ENCODE measurements at places on chromosomes 6 and 20. TPM values are rescaled to one million over a fixed set of nuclear protein-coding genes. Genes with fewer than 3 reads are reported as not detected.

SYCP2 gene
- total RNA-seq, result 4.1 TPM

STX11 gene
- total RNA-seq, result under 0.01 TPM

ZBTB12 gene
- total RNA-seq, result 25.7 TPM

DNA sequence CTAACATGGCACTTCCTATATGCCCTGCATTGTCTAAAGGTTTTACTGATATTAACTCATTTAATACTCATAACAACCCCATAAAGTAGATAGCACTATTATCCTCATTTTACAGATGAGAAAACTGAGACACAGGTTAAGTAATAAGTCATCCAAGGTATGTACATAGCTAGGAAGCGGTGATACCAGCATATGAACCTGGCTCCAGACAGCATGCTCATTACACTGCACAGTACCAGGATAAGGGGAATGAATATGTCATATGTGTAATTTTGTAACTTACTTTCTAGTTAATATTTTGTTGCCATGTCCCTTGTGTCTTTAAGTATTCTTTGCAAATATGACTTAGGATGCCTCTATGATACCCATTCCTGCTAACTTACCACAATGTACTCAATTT, 53.2 kb upstream of the PBOV1 start:
- no peak for DNase-seq

DNA sequence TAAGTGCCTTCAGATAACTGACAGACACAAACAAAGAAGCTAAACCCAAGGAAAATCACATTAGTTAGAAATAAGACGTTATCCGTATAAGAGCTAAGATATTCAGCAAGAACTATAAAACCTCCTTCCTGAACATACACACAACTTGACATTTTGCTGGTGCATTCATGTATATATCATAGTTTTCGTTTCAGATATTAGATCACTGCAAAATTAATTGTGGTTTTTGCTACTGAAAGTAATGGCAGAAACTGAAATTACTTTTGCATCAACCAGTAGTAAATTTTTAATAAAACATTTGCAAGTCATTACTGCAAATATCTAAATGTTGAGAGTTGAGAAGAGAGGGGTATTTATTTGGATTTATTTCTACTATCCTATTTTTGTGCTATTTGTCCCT, 26.1 kb upstream of the KCNQ5 start:
- DNase-seq, result no peak

GMDS gene
- total RNA-seq, result 5.3 TPM

CLPSL2 gene
- total RNA-seq, result not detected

LY6G6C gene
- total RNA-seq, result not detected

GRCh38 chr6:130337534-130337933, 28.3 kb upstream of the TMEM200A start:
- no peak for DNase-seq

DNA sequence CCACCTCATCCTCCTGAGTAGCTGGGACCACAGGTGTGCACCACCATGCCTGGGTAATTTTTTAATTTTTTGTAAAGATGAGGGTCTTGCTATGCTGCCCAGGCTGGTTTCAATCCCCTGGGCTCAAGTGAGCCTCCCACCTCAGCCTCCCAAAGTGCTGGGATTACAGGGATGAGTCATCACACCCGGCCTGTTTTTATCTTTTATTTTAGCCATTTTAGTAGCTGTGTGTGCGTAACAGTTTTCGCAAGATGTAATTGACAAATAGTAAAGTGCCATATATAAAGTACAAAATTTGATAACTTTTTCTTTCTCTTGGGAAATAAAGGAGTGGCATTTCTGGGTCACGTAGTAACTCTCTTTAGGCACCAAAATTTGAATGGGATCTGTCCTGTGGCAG, 21.4 kb downstream of the SNAI1 start:
- DNase-seq, result no peak

- DNase-seq, result no peak
Measured at GRCh38 chr6:44022296-44022661, 105.0 kb downstream of the MRPL14 start.

DNA sequence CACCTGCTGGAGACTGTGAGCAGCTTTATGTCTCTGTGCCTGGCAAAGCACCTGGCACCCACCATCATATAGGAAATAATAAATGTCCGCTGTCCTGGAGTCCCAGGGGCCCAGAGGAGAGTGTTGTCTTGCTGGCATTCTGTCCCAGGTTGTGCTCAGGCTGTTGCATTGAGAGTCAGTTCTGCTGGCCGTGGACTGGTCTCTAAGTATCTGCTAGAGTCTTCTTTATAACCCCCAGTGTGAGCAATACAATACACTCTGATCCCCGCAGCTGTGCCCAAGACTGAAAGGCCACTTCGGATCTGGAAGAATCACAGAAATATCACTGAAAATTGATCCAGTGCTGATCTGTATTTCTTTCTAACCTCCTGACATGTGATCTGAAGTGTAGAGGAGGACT, 38.3 kb upstream of the HINT3 start:
- no peak for DNase-seq

GZF1 gene
- 17.9 TPM for total RNA-seq

- no peak for DNase-seq
Measured at GRCh38 chr20:33000802-33001466, 3.3 kb downstream of the SUN5 start.

ENPP4 gene
- total RNA-seq, result 37.1 TPM

DNA sequence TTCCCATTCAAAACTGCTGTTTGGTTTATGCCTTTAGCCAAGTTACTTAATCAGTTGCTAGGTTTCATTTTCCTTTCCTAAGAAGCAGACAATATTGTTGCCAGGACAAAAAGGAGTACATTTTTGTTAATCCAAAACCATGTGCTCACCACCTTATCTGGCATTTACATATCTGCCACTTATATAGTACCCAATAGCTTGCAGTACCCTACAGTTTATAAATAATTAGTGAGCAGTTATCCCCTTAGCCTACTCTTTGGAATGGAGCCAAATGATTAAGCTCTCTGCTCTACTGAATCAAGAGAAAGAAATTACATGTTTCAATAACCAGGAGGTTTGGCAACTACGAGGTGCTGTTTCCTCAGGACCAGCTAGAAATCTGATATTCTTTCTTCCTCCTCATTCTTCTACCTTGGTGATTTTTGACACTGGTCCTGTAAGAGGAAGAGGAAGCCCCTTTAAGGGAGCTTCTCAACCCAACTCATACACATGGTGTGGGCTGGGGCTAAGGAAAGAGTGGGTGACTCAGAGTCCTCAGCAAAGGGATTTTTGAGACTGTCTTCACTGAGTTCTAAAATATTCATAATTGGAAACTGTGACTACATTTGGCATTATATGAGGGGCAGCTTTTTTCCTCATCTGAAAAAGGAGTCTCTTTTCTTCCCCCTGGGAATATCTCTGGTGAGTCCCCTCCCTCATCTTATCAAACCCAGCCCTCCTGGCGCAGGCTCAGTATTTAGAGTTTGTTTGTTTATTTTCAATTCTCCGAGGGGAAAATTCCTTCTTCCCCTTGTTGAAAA, 1.5 kb downstream of the ZNFX1 start:
- no peak for DNase-seq

FNDC11 gene
- 6.1 TPM for total RNA-seq

DNA sequence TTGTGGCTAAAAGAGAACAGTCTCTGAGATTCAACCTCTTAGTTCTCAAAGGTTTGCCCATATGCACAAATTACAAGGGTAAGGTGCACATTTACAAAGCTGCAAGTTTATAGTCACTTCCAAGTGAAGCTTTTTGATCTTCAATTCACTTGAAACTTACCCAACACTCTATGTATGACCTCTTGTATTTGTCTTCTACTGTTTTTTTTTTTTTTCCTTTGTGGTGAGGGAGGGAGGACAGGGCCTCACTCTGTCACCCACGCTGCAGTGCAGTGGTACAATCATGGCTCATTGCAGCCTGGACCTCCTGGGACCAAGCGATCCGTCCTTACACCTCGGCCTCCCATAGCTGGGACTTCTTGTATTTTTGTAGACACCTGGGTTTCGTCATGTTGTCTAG, 4.5 kb upstream of the FOXO3 start:
- DNase-seq, result no peak

CALHM4 gene
- not detected for total RNA-seq

- DNase-seq, result no peak
Measured at GRCh38 chr6:169160091-169160854, 93.4 kb downstream of the THBS2 start.

MMP24 gene
- total RNA-seq, result 102 TPM

- DNase-seq, result no peak
Measured at GRCh38 chr20:1627200-1627550, 7.4 kb upstream of the SIRPB1 start.

SLC52A3 gene
- total RNA-seq, result under 0.01 TPM

DNA sequence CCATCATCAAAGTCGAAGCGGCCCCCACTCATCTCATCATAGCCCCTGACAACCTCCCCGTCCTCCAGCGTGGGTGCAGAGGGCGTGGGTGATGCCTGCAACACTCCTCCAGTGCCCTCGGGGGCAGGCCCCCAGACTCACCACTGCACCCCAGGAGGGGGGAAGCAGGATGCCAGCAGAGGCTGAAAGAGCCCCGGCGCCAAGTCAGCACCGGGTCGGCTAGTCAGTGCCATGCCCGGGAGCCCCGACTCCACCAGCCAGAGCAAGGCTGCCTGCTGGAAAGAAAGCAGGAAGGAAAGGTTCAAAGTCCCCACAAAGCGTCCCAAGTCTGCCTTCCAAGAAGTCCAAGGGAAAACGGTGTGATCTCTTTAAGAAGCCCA, 324 bp downstream of the JPH2 start:
- DNase-seq, result no peak

DNA sequence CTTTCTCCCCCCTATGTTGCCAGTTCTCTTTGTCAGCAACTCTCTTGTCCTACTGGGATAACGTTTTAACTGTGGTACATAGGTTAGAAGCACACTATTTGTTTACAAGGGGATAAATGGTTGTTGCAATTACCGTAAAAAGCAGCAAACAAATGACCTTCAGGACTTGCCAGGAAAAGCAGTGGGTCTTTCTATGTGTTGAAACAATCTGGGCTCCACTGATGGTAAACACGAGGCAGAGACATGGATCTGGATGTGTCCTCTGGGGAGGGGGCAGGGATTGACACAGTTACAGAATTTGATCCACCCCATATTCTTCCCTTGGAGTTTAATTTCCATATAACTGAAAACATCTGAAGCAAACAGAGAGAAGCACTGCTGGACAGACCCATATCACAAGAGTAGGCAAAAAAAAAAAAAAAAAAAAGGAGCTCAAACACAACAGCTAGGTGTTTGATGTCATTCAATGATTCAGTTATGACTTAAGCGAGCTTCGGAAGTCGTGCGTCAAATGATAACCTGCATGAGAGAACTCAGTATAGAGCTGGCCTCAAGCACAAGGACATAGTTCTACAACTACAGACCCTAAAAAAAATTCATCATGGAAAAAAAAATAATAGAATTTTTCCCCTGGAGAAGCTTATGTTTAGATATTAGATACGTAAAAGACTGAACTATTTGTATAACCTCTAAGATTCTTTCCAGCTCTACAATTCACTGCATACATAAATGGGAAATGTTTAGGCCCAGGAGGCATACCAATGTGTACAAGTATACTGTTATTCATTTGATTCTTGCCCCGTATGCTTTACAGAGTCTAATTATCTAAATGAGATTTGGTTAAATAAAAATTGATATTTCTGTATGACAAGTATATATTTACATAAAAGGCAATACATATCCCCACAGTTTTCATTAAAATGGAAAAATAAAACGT, 127.7 kb downstream of the ALDH8A1 start:
- no peak for DNase-seq

GRCh38 chr6:170045981-170046667, 244.8 kb downstream of the DLL1 start:
- DNase-seq, result no peak

DNA sequence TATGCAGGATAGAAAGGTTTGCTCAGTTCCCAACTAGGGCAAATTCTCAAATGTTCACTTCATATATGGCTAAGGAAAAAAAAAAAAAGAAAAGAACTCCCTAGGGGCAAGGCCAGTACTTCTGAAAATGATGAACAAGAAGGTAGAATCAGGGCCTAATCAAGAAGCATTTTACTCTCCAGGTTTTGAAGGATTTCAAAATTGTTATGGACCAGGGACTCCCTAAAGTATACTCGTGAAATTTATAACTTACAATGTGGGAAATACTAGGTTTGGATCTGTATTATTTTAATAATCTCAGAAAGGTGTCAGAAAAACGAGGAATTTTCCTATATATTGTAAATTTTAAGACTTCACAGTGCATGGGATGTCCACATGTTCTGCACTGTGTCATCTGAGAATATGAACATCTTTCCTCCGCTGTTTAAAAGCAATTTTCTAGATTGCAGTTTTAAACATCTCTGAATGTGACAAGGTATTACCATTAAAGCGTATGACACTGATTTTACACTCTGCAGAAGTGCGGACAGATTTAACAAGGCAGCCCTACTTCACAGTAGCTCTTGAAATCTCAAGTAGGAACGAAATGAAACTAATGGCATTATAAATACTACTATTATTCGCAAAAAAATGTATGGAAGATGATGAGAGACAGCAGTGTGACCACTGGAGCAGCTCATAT, 14.0 kb downstream of the PLAGL1 start:
- no peak for DNase-seq

GRCh38 chr20:16978497-16978896, 230.3 kb downstream of the OTOR start:
- DNase-seq, result no peak

GRCh38 chr20:24755411-24755922, 193.6 kb upstream of the CST7 start:
- no peak for DNase-seq

DNA sequence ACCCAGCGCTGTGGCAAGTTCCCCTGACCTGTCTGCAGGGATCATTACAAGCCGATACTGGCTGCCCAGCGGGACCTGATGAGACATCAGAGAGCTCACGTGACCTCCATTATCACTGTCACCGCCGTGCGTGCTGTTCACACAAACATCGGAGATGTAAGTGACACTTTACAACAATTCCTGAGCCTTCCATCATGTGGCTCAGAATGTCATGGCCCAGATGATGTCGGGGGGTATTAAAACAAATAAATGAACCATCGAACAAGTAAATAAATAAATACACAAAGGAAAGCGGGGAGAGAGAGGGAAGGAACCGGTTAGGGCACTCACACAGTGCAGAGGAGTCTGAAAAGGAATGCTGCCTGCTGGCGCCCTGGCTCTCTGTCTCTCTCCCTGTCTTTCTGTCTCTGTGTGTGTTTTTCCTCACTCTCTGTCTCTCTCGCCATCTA, 195.1 kb downstream of the BMP7 start:
- no peak for DNase-seq

- peak; percentile 84 for DNase-seq
Measured at GRCh38 chr6:98834060-98835031, at the start of gene POU3F2. Gene POU3F2, plus strand, starts transcription at chr6:98834574. Its CDS starts 300 bp downstream, at chr6:98834874.
